ENCODE measurements at places on chromosomes 6 and 20.

GRCh38 chr20:44717986-44718385 lies 2.8 kb downstream of the CCN5 start:
- DNase-seq = no peak

DNA sequence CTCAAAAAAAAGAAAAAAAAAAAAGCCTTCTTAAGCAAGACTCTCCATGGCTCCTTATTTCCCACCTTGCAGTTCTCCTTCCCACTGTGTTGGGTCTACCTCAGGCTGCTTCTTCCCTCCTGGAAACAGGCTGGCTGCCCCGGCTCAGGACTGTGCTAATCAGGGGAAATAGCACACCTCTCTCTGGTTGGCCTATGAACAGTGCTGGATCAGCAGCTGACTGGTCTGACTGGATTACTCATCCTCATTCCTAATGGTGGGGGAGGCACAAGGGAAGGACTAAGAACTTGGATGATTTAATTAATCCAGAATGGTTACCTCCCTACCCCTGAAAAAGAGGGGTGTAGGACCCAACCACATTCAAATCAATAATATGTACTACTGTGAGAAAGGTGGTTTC lies 3.9 kb upstream of the SRSF3 start:
- no peak for DNase-seq

DNA sequence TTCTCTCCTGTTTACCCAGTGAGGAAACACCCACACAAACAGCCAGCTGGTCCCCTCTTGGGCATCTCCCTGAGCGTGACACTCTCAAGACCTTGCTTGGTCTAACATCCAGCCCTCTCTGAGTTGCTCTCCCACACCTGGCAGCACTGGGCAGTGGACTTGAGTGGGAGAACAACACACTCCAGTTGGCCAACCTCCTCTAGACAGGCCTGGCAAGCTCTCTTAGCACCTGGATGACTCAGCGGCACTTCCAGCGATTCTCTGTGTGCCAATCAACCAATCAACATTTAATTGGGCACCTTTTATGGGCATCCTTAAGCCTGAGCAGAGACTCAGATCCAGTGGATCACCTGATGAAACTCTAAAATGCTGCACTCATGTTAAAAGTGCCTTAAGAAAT lies 76.6 kb upstream of the QKI start:
- no peak for DNase-seq

- no peak for DNase-seq
Measured at GRCh38 chr6:33070909-33071308, 2.5 kb downstream of the HLA-DPA1 start.

DNA sequence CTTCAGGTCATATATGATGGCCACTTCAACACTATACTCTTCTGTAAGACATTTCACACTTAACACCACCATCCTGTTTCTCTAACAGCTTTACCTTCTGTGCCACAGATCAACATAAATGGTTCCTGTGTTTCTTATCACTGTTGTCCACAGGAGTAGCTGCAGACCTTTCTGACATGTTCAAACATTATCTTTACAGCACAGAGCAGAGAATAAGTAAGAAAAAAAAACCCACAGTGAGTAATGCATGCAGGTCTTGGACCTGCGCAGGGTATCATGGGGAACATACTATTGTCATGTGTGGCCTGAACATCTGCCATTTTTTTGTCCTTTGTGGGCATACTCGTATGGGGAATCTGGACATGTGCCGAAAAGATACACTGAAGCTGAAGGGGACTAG lies 161.9 kb downstream of the KIF16B start:
- no peak for DNase-seq

DNA sequence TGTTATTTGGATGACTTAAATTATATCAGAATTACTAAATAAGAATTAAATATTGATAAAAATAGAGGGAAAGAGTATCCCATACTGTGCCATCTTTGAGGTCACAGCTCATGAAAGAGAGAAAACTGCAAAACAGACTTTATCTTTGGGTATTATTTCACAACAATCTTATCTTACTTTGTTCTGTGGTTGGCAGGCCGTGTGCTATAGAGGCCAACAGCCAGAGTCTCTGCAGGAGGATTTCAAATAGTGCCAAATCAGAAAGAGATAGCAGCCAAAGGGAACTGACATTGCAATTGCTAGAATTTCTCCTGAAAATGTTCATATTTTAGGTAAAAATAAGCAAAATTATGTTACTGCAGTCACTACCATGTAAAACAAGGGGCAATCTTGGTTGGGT lies 354.2 kb downstream of the GRIK2 start:
- DNase-seq = no peak
